ENCODE measurements at places on chromosomes 2 and 18.

GRCh38 chr2:187302586-187302985 is 145.5 kb downstream of the CALCRL start:
- no peak for DNase-seq

GRCh38 chr2:157747695-157748370 is 119.2 kb upstream of the ACVR1C start:
- no peak for DNase-seq

GRCh38 chr18:64966667-64967066 is 784.1 kb upstream of the CDH7 start:
- DNase-seq: no peak

DNA sequence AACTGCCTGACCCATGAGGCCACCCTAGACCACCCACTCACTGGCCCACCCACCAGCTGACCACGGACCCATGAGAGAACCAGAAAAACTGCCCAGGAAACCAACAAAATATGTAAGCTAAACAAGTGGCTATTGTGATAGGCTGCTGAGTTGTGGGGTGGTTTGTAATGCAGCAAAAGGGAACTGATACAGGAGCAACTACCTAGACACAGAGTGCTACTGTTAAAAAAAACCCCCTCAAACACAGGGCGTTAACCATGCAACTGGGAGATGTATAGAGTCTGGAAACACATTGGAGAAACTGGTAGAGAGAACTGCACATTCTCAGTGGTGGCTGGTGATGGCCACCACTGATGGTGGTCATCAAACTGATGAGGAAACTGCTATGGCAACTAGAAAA is 206.3 kb upstream of the GYPC start:
- no peak for DNase-seq

DNA sequence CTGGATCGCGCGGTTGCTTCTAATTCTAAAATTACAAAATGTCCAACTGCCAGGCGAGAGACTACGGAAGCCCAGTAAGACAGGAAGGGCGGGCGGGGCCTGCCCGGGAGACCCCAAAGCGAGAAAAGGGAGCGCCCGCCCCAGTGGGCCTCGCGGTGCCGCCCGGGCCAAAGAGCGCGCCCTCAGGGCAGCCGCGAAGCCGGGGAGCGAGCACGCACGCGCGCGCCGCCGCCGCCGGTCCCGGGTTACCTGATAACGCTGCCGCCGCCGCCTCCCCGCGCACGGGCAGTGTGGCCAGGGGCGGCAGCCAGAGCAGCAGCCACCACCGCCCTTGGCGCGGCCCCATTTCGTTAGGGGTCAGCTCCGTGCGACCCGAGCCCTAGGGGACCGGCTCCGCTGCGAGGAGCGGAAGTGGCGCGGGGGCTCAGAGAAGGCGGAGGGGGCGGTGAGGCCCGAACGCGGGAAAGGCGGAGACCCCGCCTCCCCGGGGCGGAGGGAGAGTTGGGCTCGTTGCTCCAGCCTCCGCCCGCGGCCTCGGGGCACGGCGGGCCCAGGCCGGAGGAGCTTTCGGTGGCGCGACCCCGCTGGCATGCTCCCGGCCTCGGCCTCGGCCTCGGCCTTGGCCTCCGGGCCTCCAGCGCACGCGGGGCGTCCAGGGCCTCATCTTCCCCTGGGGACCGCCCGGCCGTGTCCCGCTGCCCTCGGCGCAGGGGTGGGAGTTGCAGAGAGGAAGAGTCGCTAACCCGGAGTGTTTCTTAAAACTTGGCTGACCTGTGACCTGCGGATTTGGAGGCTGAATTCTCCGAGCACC is at the start of gene NEMP2:
Gene NEMP2 (minus strand): TSS at position 413 of the 811 bp plus-strand sequence. CDS start 67 bp downstream, at position 346.
- DNase-seq: peak; percentile 68

DNA sequence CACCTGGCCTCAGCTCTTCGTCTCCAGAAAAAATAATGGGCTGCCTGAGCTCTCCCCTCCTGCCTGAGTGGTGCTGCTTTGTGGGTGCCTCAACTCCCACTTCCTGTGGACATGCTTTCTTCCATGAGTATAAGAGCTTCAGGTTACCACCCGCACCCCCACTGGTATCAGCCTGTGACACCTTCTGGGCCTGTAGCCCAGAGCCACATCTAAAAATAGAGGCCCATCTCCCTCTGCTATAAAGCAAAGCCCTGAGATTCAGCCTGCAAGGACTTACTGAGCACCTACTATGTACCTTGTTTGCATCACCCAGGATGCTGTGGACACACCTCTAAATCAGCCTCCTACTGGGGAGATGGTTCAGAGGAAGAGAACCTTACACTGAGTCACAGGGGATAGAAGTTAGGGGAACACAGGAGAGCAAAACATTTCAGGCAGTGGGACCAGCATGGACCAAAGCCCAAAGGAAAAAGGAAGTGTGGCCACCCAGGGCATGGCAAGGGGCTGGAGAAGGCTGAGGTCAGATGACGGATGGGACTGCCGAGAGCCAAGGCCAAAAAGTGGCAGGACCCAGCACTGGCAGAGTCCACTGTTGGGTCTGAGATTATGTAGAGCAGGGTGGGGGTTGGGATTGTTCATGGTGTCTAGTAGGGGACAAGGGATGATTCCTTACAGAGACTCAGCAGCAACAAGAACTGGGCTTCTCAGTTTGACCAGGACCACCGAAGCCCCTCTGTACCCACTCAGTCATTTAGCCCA is 123.7 kb upstream of the PPP1CB start:
- DNase-seq: no peak

DNA sequence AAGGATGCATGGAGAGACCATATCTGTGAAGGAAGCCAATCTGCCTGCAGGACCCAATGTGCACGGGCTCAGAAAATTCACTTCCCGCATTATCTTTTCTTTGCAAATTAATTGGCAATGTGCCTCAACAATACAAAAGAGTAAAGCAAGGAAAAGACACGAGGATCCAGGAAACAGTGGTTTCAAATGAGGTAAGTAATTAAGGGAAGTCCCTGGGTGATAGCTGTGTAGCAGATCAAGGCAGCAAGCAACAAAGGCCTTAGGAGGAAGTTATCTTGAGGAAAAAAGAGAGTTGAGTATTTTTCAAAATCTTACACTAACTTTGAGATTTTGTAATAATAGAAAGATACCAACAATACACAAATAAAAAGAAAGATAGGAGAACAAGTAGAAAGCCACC is 44.3 kb upstream of the TGIF1 start:
- no peak for DNase-seq

DNA sequence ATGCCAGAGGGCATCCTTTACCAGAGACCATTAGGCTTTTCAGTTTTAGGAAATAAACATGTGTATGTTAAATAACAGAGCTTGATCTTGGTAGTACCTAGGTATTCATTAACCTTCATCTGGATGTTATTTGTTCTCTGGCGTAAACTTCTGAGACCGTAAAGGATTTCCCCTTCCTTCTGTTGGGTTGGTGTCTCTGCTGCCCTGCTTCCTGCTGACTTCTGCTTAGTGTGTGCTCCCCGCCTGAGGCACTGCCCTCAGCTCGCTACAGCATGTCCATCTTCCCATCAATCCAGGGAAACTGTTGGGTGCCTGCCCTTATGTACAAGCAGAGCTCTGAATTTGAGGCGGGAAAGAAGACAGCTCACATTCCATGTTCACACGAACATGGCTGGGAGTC is 177.9 kb downstream of the TPGS2 start:
- no peak for DNase-seq

GRCh38 chr2:113268621-113269360 is 9.9 kb downstream of the PAX8 start:
- no peak for DNase-seq

GRCh38 chr2:118167026-118167425 is 78.8 kb downstream of the INSIG2 start:
- no peak for DNase-seq

GRCh38 chr2:25539136-25539535 is 134.2 kb downstream of the DTNB start:
- DNase-seq: no peak

DNA sequence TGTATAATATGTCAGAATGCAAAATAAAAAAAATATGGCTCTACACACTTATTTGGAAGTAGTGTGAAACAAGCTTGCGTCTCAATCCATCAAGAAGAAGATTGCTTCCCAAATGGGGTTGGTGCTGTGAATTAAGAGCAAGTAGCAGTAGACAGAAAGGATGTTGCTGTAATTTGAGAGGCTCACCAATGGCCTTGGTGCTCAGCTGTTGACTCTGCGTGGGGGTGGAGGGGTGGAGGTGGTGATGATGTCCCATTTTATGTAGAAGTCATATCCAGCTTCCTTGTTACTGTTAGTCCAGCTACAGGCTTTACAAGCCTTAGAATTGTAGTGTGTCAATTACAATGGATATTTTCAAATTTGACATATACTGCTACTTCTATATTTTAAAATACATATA is 223.4 kb upstream of the RND3 start:
- DNase-seq: no peak

GRCh38 chr2:98846041-98846440 is 90.0 kb downstream of the CRACDL start:
- no peak for DNase-seq

DNA sequence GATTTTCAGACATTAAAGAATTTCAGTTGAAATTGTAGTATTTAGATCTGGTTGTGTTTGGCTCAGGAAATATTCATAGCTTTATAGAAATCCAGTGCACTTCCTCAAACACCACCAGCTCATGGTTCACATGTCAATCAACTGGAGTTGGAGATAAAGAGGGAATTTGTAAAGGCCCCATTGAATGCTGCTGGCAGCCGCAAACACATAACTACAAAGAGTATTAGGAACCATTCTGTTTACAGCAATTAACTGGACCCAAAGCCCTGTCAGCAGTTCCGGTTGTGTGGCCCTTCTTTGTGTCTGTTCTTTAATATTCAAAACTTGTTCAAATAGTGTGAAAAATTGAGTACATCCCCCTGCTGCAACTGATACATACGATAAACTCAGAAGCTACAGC is 107.4 kb upstream of the LRRTM4 start:
- no peak for DNase-seq

DNA sequence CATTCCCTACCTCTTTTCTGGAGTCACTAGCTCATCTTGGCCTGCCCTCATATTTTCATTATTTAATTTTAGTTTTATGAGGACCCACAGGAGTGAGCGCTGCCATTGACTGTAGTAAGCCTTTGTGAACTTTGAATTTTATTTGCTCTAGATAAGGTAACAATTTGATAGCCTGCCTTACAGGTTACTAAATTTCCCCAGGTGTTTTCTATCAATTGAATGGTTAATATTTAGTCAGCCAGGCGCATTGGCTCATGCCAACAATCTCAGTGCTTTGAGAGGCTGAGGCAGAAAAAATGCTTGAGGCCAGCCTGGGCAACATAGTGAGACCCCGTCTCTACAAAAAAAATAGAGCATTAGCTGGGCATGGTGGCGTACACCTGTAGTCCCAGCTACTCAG is 50.2 kb downstream of the DAW1 start:
- DNase-seq: no peak

DNA sequence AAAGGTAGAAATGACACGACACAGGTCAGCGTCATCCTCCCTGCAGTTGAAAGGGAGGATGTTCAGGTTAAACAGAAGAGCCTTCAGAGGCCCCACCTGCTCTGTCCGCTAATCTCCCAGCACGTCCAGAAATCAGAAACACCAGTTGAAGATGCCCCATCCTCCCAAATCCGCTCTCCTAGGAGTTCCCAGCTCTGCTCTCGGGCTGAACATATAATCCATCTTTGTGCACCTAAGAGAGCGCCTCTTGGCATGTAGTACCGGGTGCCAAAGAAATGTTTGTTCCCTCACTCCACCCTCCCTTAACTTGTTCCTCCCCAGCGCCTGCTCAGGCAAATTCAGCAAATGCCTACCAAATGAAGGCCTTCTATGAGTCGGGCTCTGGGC is 145.2 kb upstream of the SMAD2 start:
- DNase-seq: no peak

DNA sequence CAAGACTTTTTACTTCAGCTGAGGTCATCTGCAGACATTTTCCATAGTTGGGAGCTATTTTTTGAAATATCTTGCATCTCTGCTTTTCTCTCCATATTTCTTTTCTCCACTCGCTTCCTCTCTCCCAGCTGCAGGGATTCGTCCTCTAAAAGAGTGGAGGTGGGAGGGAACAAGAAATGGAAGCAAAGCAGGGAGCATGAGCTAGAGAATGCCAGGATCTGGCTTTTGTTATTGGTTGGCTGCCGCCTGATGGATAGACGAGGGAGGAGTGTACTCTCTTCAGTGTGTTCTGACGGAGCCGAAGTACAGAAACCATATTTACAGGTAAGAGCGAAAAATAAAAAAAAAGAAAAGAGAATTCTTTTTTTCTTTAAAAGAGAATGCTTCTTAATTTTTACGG is at the start of gene CSRNP3:
Gene CSRNP3 (plus strand): TSS at position 282 of the 400 bp plus-strand sequence. CDS start 125,368 bp downstream, outside the sequence.
- no peak for DNase-seq

GRCh38 chr2:43086451-43087221 is 139.8 kb downstream of the ZFP36L2 start:
- DNase-seq: no peak

DNA sequence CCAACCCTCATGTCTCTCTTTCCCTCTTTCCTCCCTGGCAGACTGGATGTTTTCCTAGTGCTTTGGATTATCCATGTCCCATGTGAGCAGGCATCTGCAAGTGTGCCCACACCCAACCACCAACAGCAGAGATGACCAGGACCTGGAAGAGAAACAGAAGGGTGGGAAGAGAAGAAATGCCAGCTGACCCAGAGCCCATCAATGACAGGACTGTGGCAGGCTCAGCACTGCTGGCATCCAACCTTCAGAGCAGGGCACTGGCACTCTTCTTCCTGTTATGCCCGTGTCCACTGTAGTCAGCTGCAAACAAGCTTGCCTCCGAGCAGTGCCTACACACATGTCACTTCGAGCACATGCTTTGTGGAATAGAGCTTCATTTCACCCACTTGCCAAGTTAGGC is 121.1 kb downstream of the TANC1 start:
- no peak for DNase-seq
